AG20443 (cell line): ENCODE measurements at places on chromosomes 2 and 18.
A peak's percentile ranks its signal among the peaks of the same experiment; 100 is the strongest.

DNA sequence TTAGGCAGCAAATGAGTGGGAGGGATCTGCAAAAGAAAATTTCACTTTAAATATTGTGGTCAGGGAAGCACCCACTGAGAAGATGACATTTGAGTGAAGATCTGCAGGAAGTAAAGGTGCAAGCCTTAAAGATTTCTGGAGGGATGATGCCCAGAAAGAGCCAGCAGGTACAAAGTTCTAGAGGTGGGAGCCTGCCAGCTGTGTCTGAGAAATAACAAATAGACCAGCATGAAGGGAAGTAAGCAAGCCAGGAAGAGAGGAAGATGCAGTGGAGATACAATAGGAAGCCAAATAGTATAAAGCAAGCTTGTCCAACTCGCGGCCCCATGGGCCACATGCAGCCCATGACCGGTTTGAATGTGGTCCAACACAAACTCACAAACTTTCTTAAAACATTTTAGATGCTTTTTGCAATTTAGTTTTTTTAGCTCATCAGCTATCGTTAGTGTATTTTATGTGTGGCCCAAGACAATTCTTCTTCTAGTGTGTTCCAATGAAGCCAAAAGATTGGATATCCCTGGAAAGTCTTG, 489.9 kb downstream of the DCC start:
- DNase-seq: no peak

- DNase-seq: no peak
Observed at GRCh38 chr2:101781791-101782426, 84.4 kb downstream of the MAP4K4 start.

- no peak for DNase-seq
Observed at GRCh38 chr18:72742002-72742401, 125.8 kb downstream of the NETO1 start.

GRCh38 chr18:24396082-24396633, 1.5 kb downstream of the OSBPL1A start:
- no peak for DNase-seq

GRCh38 chr2:236264256-236264655, at the start of gene ASB18:
ASB18 (minus strand) TSS chr2:236264406; CDS start chr2:236264345, 61 bp downstream.
- no peak for DNase-seq

DNA sequence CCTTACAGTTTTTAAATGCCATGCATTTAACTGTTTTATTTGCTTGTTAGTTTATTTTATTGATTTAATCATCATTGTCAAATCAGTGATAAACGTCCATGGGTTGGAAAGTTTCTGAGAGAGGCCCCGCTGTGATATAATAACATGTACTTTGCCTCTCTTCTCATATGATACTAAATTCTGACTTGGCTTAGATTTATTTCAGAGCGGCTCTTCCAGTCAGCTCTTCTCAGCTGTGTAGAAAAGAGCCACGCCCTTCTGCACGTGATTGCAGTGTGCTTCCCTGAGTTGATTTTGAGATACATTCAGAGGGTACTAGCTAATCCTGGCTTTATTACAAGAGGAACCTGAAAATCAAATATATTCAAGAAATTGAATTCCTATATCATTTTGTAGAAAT, 218.6 kb downstream of the KCNE4 start:
- DNase-seq: no peak

- DNase-seq: no peak
Observed at GRCh38 chr18:59916746-59917145, 16.9 kb downstream of the PMAIP1 start.

DNA sequence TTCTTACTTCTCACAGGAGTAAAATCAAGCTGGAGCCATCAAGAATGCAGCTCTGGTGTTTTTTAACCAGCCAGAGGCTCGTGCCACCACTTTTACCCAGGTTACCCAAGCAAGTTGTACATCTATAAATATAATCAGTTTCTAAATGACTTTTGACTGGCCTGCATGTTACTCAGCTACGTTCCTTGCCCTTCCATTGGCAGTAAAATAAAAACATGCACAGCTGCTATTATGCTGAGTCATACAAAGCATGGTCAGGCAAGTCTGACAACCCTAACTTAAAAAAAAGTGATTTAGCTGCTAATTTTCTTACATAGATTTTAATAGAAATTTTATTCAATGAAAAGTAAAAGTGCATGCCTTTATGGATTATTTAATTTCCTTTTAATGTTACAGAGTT, 111.7 kb upstream of the CSRNP3 start:
- DNase-seq: peak; percentile 30

DNA sequence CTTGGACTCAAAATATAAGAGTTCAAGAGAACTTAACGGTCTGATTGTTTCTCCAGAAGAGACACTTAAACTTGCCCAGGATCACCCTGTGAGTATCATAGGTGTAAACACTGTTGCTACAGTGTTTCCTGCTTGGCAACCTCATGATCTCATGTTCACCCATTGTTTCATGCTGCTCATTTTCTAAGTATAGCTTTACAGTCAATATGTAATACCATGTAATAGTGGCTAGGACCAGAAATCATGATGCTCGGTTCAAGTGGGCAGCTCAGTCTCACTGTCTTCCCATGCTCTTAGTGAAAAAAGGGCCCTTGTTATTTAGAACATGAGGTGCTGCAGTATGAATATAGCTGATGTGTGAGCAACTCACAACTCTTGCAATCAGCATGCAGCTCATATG, 157.5 kb downstream of the CERS6 start:
- DNase-seq: no peak

GRCh38 chr2:185108588-185108987, 510.3 kb downstream of the ZNF804A start:
- no peak for DNase-seq

DNA sequence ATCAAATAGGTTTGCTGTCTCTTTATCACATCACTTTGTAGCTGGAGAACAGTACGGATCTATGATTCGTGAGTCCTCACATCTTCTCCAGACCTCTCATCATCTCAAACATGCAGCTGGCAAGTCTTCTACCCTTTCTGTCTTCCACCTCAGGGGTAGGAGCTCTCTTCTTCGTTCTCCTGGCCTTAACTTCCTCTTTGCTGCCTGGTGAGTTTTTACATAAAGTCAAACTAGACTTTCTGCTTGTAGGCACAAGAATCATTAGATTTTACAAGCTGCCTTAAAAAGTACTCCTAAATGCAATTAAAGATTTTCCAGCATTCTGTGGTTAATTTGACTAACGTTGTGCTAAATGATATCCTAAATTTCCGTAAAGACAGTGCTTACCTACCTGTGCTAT, 43.7 kb upstream of the TANK start:
- DNase-seq: no peak

DNA sequence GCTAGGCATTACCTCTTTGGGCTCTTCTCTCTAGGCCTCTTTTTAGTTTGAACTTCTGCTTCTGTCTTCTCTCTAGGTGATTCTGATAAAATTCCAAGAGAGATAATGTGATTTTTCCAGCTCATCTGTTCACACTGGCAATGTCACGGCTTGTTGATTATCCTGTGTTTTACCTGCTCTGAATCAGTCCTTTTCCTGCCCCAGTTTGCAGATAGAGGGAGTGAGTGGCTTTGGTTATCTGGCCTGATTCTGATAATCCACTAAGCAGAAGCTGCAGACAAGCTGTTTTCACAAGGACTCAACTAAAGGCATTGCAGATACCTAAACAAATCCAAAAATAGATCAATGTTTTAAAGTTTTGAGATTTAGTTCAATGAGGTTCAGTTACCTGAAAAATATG, 111.9 kb downstream of the DCC start:
- no peak for DNase-seq

DNA sequence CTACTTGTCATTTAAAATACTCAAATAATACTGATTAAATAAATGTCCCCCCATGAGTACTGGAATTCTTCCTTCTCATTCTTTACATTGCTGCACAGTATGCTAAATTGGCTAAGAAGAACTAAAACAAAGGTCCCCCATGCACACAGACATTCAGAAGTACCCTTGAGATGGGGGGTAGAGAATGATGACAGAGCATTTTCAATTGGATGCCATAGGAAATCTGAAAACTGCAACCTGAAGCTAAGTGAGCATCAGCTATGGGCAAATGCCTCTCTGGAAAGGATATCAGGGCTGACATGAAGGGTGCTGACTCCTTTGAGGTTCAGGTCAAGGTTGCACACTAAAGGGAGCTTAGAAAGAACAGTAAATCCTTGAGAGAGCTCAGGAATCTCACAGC, 10.1 kb upstream of the TNFAIP6 start:
- DNase-seq: no peak

- no peak for DNase-seq
Observed at GRCh38 chr18:54060343-54061005, 164.0 kb downstream of the MBD2 start.

GRCh38 chr2:9535177-9535576, 20.5 kb downstream of the ADAM17 start:
- no peak for DNase-seq

GRCh38 chr2:109348671-109349502, 219.9 kb downstream of the SH3RF3 start:
- no peak for DNase-seq

GRCh38 chr18:49446481-49446880, 14.0 kb downstream of the DYM start:
- no peak for DNase-seq

- no peak for DNase-seq
Observed at GRCh38 chr18:32769586-32770053, 3.2 kb downstream of the KLHL14 start.

GRCh38 chr2:26469092-26469710, 8.7 kb downstream of the OTOF start:
- DNase-seq: peak; percentile 62

DNA sequence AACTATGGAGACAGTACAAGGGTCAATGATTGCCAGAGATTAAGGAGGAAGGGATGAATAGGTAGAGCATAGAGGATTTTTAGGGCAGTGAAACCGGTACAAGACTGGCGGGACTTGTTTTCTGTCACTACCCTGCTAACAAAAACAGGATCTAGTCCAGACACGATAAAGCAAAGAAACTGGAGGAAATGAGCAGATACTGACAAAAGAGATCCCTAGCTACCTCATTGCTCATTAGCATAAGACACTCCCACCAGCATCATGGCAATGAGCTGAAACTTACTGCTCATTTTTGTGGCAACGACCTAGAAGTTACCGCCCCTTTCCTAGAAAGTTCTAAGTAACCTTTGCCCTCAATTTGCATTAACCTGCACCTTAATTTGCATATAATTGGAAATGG, 131.2 kb downstream of the ETAA1 start:
- DNase-seq: no peak

DNA sequence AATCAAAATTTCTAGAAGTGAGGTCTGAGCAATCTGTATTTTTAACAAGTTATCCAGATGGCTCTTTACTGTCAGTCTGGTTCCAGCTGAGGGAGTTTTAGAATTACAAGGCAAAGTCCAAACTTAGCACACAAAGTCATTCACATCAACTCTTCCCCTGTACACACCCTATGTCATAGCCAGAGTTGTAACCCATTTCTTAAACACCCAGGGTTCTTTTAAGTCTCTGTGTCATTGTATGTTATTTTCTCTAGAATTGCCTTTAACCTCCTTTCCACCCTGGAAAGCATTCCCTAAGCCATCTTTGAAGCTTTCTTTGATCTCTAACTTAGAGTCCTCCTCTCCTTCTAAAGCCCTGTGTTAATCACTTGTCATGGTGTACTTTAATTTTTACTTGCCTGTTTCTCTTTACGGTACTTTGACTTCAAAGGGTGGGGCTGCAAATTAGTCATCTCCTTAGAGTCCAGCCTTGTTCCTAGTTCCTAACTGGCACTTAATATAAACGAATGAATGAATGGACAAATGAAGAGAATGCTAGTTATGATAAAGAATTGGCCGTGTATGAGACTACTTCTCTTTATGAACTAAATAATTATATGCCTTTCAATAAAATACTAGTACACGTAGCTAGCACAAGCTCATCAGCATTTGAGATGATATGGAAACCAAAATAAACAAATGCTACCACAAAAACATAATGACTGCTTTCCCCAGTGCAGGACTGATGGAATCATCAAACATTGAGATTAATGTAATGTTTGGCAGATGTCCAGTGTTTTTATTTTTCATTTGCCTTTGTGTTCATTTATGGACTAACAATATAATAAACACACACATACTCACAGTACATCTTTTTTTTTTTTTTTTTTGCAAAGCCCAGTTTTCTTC, 11.9 kb upstream of the ACTR3 start:
- DNase-seq: peak; percentile 49

DNA sequence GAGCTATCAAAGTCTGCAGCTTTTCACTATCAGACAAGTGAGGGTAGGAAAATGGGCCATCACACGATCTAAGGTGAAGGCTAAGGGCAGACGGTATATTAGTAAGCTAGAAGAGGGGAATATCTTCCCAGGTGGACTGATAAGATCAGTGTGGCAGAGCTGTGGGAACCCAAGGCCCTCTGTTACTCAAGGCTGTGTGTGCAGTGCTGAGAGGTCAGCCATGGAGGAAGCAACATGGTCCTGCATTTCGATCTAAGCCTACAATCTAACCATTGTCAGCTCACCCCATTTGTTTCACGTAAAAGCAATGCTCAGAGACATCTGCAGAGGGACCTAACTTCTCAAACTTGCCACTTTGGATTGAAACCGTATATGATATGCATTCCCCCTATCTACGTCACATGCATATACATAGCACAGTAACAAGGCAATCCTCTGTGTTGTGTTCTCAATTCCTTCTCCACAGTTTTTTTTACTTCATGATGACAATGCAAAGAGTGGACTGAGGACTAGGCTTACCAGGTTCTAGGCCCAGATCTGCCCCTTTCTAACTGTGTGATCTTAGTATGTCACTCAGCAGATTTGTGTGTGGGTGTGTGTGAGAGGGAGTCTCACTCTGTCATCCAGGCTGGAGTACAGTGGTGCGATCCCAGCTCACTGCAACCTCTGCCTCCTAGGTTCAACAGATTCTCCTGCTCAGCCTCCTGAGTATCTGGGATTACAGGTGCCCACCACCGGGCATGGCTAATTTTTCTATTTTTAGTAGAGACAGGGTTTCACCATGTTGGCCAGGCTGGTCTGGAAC, 45.2 kb downstream of the SLC8A1 start:
- DNase-seq: no peak

DNA sequence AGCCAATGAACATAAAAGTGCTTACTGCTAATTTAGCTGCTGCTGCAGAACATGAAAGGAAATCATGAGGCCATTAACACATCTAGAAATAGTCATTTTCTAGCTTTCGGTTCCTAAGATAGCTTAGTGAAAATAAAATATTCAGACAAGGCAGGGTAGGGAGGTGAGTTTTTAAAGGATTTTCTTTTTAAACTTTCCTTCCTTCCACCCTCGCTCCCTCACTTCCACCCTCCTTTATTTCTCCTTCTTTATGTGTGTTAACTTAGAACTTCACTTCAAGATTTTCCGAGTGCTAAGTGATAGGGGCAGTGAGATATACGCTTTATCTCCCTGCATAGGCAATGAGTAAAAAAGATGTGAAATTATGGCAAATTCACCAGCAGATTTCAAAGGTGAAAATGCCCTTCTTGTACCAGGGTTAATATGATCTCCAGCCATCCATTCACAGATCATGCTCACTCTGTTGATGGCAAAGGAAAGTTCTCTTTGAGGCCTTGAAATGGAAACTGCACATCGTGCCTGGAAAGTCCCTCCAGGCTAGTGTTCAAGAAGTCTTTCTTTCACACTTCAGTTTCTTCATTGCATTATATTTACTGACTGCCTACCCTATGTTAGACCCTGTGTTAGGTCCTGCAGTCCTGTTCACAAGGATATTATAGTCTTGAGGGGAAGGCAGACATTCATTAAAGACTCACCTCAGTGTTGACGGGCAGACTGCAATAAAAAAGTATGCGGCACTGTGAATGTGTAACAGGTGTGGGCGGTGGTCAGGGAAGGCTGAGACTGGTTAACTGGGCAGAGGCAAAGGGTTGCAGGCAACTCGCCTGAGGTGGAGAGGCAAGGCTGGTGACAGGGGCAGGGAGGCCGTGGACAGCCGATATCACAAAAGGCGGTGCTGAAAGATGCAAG, 200.8 kb downstream of the PLCL1 start:
- DNase-seq: no peak

GRCh38 chr2:200913654-200914053, 24.5 kb downstream of the NIF3L1 start:
- peak; percentile 65 for DNase-seq
